ENCODE measurements at places on chromosomes 7 and 10.
A peak's percentile ranks its signal among the peaks of the same experiment; 100 is the strongest.

- no peak overlapping the region for H3K4me3 ChIP-seq
- no peaks in the 10 kb centered on the region for H3K27me3 ChIP-seq
- H3K27ac ChIP-seq = peak overlapping the region; percentile 14
- H3K4me1 ChIP-seq = peaks cover 21% of the 10 kb centered on the region
Observed at GRCh38 chr7:92655346-92655884, 65.2 kb upstream of the FAM133B start.

DNA sequence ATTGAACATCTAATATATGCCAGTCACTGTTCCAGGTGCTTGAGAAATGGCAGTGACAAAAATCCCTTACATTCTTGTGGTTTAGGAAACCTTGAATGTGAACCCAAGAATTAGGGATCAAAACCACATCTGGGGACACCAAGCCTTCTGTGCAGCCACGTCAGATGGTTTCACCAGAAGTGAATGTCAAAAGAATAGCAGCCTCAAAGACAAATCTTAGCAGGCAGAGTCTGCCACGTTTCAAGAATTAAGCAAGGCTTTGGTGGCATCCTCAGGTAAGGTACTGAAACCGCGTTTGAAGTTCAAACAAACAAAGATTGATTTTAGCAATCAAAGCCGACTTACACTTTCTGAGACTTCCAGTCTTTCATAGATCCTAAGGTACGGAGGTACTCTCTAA is 225.5 kb upstream of the GNAI1 start:
- H3K36me3 ChIP-seq = no peaks in the 10 kb centered on the region
- H3K4me3 ChIP-seq = no peak overlapping the region
- H3K27ac ChIP-seq = no peak overlapping the region
- DNase-seq = no peak

GRCh38 chr7:51308265-51308664 is 8.3 kb downstream of the COBL start:
- no peak for DNase-seq
- no peak overlapping the region for H3K4me3 ChIP-seq
- peaks cover 10% of the 10 kb centered on the region for H3K4me1 ChIP-seq

DNA sequence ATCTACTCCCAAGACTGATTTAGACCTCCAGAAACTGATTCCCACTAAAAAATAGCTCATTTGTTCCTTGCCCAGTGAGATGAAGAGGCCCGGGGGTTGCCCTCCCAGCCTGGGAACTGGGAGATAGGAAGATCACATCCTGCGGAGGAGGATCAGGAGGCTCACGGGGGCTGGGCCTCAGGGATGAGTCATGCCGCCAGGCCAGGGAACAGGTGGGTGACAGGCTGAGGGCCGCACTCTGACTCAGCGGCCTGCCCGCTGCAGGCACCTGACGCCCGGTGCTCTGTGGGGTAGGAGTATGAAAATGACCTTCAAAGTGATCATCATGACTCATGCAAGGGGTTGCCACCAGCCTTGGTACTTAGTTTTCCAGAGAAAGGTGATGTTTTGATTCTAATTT is 104.5 kb upstream of the ZPBP start:
- no peak overlapping the region for H3K27ac ChIP-seq
- no peak for DNase-seq
- no peaks in the 10 kb centered on the region for H3K36me3 ChIP-seq
- H3K4me1 ChIP-seq = no peaks in the 10 kb centered on the region

- peaks cover 26% of the 10 kb centered on the region for H3K4me1 ChIP-seq
- peak overlapping the region; percentile 99 for H3K27ac ChIP-seq
- H3K4me3 ChIP-seq = no peak overlapping the region
- DNase-seq = no peak
- H3K27me3 ChIP-seq = no peaks in the 10 kb centered on the region
Observed at GRCh38 chr7:23529262-23529859, 2.4 kb downstream of the TRA2A start.

DNA sequence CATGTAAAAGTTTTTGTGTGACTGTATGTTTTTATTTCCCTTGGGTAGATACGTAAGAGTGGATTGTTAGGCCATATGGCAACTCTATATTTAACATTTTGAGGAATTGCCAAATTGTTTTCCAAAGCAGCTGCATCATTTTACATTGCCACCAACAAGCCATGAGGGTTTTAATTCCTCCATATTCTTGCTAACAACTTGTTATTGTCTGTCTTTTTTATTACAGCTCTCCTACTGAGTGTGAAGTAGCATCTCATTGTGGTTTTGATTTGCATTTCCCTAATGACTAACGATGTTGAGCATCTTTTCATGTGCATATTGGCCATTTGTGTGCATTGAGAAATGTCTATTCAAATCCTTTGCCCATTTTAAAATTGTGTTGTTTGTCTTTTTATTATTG is 94.9 kb downstream of the CARD11 start:
- no peak for DNase-seq
- H3K27ac ChIP-seq = no peak overlapping the region
- no peak overlapping the region for H3K4me3 ChIP-seq
- H3K36me3 ChIP-seq = no peaks in the 10 kb centered on the region
- no peaks in the 10 kb centered on the region for H3K27me3 ChIP-seq

GRCh38 chr7:111827863-111828504 is 265.7 kb upstream of the IMMP2L start:
- DNase-seq = no peak
- H3K27ac ChIP-seq = no peak overlapping the region
- H3K4me1 ChIP-seq = no peaks in the 10 kb centered on the region
- no peaks in the 10 kb centered on the region for H3K27me3 ChIP-seq
- H3K36me3 ChIP-seq = no peaks in the 10 kb centered on the region

- no peaks in the 10 kb centered on the region for H3K36me3 ChIP-seq
- H3K27me3 ChIP-seq = no peaks in the 10 kb centered on the region
- no peak overlapping the region for H3K4me3 ChIP-seq
- H3K27ac ChIP-seq = peak overlapping the region; percentile 59
- H3K4me1 ChIP-seq = no peaks in the 10 kb centered on the region
- no peak for DNase-seq
Observed at GRCh38 chr10:124607693-124608092, 136.5 kb downstream of the FAM53B start.

DNA sequence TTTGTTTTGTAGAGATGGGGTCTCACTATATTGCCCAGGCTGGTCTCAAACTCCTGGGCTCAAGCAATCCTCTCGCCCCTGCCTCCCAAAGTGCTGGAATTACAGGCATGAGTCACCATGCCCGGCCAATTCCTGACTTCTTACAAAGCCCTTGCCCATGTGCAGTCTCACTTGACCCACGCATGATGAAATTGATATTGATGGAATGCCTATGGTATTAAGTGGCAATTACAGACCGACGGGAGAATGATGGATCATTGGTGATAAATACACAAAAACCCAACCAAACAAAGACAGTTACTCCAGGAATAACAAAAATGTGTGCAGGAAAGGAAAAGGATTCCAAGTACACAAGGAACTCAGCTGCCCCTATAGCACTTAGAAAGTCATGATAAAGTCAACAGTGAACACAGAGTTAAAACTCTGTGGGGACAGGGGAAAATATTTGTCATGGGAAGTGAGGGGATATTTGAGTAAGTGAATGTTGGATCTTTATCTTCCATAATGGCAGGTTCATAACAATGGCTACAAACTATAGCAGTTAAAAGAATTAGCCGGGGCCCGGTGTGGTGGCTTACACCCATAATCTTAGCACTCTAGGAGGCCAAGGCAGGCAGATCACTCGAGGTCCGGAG is 21.6 kb downstream of the HIP1 start:
- H3K4me3 ChIP-seq = no peak overlapping the region
- H3K27ac ChIP-seq = no peak overlapping the region
- no peaks in the 10 kb centered on the region for H3K27me3 ChIP-seq
- no peak for DNase-seq

- peaks cover 4% of the 10 kb centered on the region for H3K4me1 ChIP-seq
- peaks cover 2% of the 10 kb centered on the region for H3K27me3 ChIP-seq
- H3K4me3 ChIP-seq = peak within 1 kb of the TSS; percentile 47
Observed at GRCh38 chr7:107044347-107045194, at the start of gene PRKAR2B. TSS of gene PRKAR2B (plus strand) at chr7:107044705. CDS start at chr7:107044908, 203 bp downstream.

GRCh38 chr7:24656608-24657007 is 83.4 kb downstream of the PALS2 start:
- DNase-seq = no peak
- H3K36me3 ChIP-seq = no peaks in the 10 kb centered on the region
- H3K27ac ChIP-seq = no peak overlapping the region
- H3K27me3 ChIP-seq = no peaks in the 10 kb centered on the region

- H3K36me3 ChIP-seq = no peaks in the 10 kb centered on the region
- no peak overlapping the region for H3K4me3 ChIP-seq
- no peak overlapping the region for H3K27ac ChIP-seq
- H3K4me1 ChIP-seq = 0 out of 2 replicates have a peak, but pooled peaks cover 5% of the 10 kb centered on the region
- H3K27me3 ChIP-seq = no peaks in the 10 kb centered on the region
Observed at GRCh38 chr7:86837235-86837634, 193.5 kb downstream of the GRM3 start.

DNA sequence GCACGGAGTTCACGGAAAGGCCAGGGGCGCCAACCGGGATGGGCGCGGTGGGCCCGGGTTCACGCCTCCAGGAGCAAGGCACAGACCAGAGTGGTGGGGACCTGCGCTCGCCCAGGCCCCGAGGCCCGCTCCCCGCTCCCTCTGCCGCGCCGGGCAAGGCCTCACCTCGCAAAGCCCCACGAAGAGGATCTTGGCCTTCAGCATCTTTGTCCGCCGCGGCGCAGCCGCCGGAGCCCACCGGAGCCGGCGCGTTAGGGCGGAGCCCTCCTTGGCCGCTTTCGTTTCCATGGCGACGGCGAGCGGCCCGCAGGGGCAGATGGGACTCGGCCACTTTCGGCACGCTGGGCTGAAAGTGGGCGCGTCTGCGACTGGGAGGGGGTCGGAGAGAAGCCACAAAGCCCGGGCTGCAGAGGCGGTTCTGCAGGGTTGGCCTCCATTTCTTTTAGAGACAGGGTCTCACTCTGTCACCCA is 944.4 kb upstream of the ZNF722 start:
- H3K36me3 ChIP-seq = no peaks in the 10 kb centered on the region
- H3K4me3 ChIP-seq = no peak overlapping the region
- DNase-seq = no peak

DNA sequence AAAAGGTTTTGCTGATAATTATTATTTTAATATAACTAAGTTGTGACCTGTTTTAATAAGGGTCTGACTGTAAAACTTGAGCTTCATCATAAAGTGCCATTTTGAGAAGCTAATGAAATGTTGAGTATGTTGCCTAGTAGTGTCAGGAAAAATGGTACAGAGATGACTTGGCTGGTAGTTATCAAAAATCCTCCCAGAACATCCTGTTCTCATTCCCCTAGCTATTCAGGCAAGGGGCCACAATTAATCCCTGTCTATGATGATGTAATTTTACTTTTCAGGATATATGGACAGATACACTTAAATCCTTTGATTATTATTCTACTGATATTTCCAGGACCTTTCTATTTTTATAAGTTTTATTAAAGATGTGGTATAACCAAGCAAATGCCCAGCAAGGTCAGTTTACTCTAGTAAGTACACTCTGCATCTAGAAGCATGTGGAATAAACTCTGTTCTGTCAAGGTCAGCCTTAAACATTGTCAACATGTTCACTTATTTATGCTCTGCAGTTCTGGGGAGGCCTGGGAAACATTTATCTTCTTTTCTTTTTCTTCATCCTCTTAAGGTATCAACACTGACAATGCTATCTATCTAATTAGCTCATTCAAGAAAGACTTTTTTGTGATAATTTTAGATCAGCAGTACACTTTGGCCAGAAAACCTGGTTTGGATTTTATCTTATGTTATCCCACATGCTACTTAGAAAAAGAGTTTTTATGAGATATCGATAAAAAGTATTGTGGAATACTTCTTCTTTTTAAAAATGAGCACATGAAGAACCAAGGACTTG is 32.1 kb downstream of the BTRC start:
- no peak overlapping the region for H3K27ac ChIP-seq
- H3K36me3 ChIP-seq = no peaks in the 10 kb centered on the region
- H3K4me1 ChIP-seq = no peaks in the 10 kb centered on the region

DNA sequence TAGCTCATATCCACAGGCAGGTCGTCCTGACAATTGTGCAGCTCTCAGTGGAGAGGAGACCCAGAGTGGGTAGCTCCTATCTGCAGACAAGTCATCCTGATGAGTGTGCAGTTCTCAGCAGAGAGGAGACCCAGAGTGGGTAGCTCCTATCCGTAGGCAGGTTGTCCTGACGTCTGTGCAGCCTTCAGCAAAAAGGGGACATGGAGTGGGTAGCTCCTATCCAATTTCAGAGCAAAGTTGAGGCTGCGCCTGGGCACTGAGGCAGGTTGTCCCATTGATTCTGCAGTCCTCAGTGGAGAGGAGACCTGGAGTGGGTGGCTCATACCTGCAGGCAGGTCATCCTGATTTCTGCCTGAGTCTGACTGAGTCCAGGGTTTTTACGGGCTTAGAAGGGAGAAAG is 111.8 kb downstream of the HPSE2 start:
- H3K4me3 ChIP-seq = no peak overlapping the region
- H3K27ac ChIP-seq = no peak overlapping the region
- H3K27me3 ChIP-seq = no peaks in the 10 kb centered on the region
- no peaks in the 10 kb centered on the region for H3K36me3 ChIP-seq

- DNase-seq = no peak
- H3K27ac ChIP-seq = no peak overlapping the region
Observed at GRCh38 chr10:110404825-110405224, 92.9 kb upstream of the DUSP5 start.

- DNase-seq = no peak
- H3K4me3 ChIP-seq = no peak overlapping the region
- no peaks in the 10 kb centered on the region for H3K27me3 ChIP-seq
- H3K36me3 ChIP-seq = no peaks in the 10 kb centered on the region
- peaks cover 33% of the 10 kb centered on the region for H3K4me1 ChIP-seq
Observed at GRCh38 chr7:7764520-7765396, 46.4 kb upstream of the RPA3 start.

GRCh38 chr7:152543799-152544198 is 108.0 kb upstream of the KMT2C start:
- H3K4me3 ChIP-seq = no peak overlapping the region
- no peaks in the 10 kb centered on the region for H3K27me3 ChIP-seq
- H3K27ac ChIP-seq = peak overlapping the region; percentile 76

DNA sequence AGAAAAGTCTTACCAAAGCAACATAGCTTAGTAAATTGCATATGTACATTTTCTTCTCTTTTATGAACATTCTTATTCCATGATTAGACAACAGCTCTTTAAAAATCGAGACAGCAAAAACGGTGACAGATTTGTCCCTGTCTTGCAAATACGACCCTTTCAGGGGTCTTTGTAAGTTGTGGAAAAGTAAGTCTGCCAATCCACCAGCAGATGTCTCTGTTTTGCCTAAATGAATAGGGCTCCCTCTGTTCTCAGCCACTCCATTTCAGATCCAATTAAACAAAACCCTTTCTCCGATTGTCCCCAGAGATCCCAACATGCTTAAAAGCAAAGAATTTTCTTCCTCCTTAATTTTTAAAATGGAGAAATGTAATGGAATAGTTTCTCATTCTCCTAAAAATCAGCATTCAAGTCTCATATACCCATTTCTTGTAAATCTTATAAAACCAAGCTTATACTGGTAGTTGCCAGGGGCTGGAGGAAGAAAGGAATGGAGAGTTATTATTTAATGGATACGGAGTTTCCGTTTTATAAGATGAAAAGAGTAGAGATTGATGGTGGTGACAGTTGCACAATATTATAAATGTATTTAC is 61.0 kb upstream of the NFE2L3 start:
- H3K4me1 ChIP-seq = peaks cover 24% of the 10 kb centered on the region
- DNase-seq = no peak

All from Caco-2 (cell line).